ENCODE measurements at places on chromosomes 1 and 21.

DNA sequence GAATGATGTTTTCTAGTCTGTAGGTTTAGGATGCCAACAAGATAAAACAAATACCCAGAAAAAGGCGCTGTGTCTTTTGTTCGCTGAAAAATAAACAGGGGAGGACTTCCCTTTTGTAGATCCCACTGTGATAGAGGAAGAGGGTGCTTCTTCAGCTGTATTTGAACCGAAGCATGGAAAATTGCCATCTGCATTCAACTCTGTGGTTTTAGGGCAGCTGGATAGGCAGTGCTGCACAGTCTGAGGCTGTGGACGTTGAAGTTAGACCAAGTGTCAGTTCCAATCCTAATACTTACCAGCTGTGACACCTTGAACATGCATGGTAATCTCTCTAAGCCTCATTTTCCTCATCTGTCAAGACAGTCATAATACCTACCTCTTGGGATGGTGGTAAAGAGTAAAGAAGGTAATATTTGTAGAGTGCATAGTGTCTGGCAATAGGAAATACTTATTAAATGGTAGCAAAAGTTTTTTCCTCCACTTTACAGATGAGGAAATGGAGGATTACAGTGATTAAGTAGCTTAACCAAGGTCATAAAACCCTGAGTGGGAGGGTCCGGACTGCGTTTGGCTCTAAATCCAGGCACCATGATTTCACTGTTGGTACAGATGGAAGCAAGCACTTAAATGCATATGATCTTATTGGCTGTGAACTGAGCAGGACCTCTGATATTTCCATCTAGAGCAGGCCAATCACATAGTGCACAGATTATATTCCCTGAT, 48.5 kb downstream of the UTP25 start:
- DNase-seq: no peak

DNA sequence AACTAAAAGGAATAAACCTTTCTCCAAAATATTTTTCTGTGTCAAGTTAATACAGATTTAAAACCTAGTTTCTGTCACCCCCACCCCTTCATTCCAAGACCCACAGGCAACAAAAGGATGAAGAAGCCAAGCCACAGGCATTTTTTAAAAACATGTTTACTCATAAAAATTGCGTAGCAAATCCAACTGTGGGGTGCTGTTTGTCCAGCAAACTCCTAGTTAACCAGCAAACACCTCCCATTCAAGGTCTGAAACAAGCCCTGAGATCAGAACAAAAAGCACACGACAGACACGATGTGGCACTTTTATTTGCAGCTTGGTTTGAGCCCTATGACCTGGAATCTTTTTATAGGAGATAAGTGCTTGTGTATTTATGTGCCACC, 149.9 kb upstream of the CAMK1G start:
- no peak for DNase-seq

- no peak for DNase-seq
These were observed 1183.4 kb downstream of the AMY1C start for GRCh38 chr1:104932949-104933679.

GRCh38 chr1:17630048-17630830, 90.7 kb downstream of the ARHGEF10L start:
- DNase-seq: no peak

DNA sequence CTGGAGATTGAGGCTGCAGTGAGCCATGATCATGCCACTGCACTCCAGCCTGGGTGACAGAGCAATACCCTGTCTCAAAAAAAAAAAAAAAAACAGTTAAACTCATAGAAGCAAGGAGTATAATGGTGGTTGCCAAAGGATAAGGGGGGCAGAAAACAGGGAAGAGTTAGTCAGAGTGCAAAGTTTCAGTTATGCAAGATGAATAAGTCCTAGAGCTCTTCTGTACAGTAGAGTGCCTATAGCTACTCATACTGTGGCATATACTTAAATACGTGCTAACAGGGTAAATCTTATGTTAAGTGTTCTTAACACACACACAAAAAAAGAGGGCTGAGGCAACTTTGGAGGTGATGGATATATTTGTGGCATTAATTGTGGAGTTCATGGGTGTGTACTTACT, 75.6 kb upstream of the COA6 start:
- DNase-seq: no peak

- DNase-seq: no peak
These were observed 553.3 kb upstream of the USP24 start for GRCh38 chr1:55768327-55768952.

Data from stimulated activated CD8-positive, alpha-beta memory T cell treated with anti-CD3 and anti-CD28 coated beads, Interleukin-2, amount 100 ng/mL, for 48 hours (primary cell).